ENCODE measurements at places on chromosomes 12 and 14.

DNA sequence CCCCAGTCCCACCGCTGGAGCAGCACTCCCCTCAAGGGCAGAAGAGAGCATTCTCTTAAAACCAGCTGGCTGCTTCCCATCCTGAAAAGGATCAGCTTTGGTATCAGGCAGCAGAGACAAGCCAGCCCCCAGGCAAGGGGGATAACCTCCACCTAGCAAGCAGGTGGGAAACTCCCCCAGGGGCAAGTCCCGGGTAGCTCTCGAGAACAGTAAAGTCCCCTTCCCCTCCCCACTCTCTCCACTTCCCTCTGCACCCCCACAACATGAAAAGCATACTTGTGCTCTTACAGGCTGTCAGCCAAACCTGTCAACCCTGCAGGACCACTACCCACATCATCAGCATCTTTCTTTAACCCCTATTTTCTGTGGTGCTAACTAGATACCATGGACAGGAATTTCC lies 254.0 kb downstream of the NTF3 start:
- no peak for DNase-seq

- no peak for DNase-seq
These were observed 9.2 kb downstream of the ASCL4 start for GRCh38 chr12:107783406-107784376.

DNA sequence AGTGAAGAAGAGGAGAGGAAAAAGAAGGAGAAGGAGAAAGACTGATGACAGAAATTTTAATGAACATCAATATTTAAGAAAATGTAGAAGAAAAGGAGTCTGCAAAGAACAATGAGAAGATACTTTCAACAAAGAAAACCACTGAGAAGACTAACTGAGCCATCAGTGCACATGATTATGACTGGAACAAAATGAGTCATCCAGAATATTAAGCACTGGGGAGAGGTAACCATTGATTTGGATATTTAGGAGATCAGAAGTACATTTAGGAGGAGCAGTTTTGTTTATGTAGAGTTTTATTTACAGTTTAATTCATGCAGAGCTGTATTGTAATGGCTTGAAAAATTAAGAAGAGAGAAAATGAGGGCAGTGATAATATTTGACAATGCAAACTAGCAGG lies 159.1 kb downstream of the C12orf50 start:
- no peak for DNase-seq

- no peak for DNase-seq
These were observed 54.2 kb upstream of the CERS5 start for GRCh38 chr12:50221228-50222008.

DNA sequence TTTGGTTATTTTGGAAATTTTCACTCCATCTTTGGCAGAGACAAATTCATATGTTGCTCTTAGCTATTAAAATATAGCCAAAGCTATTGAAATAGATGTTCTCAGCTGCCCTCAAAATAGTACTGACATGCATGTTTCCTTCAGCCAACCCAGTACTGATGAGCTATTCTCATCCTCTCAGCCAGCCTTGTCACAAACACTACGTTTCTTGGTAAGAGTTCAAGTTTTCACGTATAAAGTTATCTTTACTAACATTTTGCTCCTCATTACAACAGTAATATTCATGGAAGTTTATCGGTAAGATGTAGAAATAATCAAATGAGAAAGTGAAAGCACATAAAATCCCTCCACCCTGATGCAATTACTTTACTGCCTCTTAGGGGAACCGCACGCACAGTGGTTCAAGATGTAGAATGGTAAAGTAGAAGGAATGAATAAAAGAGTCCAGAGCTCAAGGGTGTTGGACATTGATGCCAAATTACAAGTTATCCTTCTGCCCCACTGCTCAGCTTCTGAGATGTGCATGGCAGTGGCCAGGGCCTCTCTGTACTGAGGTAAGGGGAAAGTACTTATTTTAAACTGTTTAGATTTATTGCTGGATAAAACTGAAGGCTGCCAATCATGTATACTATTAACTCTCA lies 20.7 kb downstream of the GCH1 start:
- DNase-seq, result peak; percentile 16

- DNase-seq, result no peak
These were observed 147.6 kb upstream of the FKBP4 start for GRCh38 chr12:2647186-2647585.

- DNase-seq, result no peak
These were observed 83.5 kb downstream of the PTPRR start for GRCh38 chr12:70837026-70837425.

GRCh38 chr14:61421212-61421923 lies 100.0 kb downstream of the PRKCH start:
- DNase-seq, result no peak

- DNase-seq, result no peak
These were observed 127.5 kb downstream of the MED13L start for GRCh38 chr12:116150001-116150400.

GRCh38 chr12:7512553-7512952 lies 9.0 kb upstream of the CD163 start:
- no peak for DNase-seq

GRCh38 chr12:116113398-116114130 lies 163.9 kb downstream of the MED13L start:
- DNase-seq, result no peak

DNA sequence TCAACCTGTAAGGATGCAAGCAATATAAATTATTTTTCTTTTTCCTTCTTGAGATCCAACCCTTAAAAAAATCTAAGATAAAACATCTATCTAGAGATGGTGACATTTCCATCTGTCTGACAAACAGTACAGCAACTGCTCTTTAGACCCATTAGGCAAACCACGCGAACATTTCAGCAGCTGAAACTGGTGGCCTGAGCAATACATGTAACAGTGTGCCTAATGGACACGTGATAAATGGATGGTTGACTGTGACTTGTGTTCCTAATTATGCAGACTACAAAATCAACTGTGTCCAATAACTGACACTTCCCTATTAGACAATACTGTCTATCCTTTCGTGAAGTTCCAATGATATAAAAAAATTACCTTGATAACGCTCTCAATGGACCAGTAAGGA lies 18.9 kb downstream of the E2F7 start:
- no peak for DNase-seq

GRCh38 chr14:32724867-32725471 lies 213.7 kb upstream of the NPAS3 start:
- no peak for DNase-seq

- DNase-seq, result peak; percentile 61
These were observed 335.6 kb downstream of the TMEM121 start for GRCh38 chr14:105861985-105862465.

DNA sequence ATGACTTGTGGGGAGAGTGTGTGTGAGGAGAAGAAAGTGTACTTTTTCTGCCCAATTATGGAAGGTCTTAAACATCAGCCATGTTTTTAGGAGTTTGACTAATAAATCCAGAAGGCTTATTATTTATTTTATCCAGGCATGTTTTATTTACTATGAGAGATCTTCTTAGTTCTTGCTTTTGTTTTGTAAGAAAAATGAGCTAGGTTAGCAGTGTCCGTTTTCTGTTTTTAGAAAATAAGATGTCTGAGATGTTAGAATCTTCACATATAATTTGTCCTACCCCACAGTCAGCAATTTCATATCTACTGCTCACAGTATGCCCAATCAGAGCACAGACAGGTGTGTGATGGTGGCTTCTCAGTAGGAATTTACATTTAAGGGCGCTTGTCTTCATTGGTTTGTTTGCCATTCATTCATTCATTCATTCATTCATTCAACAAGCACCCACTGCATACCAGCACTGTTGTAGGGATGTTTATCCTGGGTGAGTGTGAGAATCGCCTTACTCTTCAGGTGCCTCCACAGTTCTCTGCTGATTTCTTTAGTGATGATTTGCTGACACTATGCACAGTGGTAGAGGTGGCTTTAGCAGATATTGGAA lies 83.2 kb downstream of the CRADD start:
- DNase-seq, result no peak

DNA sequence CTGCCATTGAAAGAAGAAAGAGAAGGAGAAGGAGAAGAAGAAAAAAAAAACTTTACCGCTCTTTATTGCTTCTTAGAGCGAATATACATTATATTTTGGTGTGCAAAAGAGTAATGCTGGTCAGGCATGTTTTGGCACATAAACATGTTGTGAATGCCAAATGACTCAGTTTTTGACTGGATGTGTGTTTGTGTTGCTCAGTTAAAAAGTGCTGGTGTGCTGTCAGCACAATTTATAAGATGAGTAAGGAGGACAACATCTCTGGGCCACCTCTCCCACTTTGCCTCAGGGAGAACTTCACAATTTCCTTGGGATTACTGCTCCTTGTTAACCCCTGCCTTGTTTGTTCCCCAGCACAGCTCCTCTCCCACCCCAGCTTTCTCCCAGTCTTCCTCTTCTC lies 584.8 kb downstream of the ETNK1 start:
- no peak for DNase-seq

DNA sequence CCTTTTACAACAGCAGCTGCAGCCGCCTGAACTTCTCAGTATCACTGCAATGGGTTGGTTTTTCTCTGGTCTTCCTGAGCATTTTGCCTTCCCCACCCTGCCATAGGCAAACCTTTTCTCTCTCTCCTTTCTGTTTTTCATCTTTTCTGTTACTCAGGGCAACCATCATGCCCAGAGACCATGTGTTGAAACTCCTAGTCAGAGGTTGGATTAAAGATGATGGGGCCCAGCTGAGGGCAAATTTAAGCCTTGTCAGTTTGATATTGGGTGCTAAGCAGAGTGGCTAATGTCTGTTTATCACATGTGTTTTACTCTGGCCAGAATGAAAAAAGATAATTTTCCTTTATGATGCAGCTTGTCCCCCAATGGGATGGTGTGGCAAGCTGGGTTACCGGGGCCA lies 107.9 kb upstream of the PMCH start:
- no peak for DNase-seq

DNA sequence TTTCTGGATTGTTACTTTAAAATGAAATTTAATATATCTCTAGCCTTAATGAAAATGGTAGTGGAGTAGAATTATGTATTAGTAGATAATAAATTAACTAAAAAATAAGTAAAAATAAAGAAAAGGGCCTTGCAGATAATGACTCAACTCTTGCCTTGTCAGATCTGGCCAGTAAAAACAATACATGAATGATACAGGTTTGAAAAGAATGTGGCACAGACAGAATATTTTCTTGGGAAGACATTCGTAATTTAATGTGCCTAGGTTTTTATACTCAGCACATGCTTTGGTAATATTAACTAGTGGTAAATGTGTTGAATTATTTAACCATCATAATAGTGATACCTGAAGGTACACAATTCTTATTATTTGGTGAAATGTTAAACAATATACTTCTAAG lies 28.3 kb downstream of the ATF7IP start:
- DNase-seq, result no peak

GRCh38 chr12:122137229-122137628 lies 36.8 kb downstream of the IL31 start:
- DNase-seq, result no peak

DNA sequence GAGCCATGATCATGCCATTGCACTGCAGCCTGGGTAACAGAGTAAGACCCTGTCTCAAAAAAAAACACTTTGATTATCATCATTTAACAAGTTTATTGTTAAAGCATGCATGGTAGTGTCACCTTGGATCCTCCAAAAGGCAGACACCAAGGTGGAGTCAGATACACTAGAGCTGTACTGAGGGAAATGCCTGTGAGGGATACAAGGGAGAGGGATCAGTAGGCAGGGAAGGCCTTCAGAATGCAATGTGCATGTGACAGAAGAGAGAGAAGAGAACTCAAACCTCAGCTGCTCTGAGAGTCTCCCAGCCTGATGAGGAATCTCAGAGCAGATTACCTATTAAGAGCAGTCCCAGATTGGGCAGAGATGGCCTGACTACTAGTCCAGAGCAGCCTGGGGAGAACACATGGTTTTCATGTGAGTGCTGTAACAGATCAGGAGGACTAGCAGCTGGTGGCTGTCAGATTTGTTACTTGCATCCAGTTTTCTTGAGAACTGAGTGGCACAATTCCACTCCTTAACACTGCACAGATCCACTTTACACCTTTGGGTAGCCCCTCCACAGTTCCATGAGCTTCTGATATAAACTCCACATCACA lies 38.0 kb upstream of the A2ML1 start:
- no peak for DNase-seq

DNA sequence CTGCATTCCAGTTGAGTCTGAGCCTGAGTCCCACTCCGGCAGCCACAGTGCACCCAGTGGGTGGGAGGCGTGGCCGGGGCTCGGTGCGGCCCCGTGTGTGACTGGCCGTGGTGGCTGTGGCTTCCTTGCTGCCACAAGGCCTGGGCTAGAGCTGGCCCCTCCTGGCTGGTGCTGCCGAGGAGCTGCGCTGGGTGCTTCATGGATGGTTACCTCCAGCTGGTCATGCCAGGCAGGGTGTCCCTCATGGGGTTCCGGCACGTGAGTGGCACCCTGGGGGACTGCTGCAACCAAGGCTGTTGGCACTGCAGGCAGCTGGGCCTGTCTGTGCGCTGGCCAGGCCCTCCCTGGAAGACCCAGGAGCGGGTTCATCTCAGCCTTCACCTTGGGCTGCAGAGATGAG lies 62.7 kb downstream of the KIF26A start:
- DNase-seq, result no peak

- no peak for DNase-seq
These were observed 121.7 kb downstream of the CCER1 start for GRCh38 chr12:90833228-90833627.

DNA sequence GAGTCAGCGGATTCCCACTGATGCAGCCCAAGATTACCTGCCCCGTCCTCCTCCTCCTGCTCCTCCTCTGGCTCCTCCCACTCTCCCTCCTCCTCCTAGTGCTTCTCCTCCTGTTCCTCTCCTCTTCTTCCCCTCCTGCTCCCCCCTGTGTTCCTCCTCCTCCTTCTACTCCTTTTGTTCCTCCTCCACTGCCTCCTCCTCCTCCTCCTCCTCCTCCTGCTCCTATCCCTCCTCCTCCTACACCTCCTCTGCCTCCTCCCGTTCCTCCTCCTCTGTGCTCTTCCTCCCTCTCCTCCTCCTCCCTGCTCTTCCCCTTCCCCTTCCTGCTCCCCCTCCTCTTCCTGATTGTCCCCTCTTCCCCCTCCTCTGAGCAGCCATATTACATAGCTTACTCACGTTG lies 141.3 kb downstream of the CACNA1C start:
- DNase-seq, result no peak

DNA sequence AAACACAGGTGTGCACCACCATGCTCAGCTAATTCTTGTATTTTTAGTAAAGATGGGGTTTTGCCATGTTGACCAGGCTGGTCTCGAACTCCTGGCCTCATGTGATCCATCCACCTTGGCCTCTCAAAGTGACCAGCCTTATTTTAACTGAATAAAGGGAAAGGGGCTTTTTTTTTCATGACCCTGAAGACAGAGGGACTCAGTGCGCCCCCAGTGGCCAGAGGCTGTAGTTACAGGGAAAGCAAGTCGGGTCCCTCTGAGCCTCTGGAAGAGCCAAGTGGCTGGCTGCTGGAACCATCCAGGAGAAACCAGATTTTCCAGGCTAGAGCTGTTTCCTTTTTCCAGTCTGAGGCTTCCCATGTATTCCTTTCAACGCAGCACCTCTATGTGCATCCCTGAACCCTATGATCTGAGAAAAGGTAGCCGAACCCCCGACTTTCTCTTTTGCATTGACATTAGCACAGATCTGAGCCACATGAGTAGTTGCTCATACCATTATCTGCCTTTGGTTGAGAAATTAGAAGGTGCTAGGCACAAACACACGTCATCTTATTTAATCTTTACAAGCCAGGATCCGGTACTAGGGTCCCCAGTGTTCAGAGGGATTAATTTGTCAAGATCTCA lies 342.7 kb downstream of the CACNA1C start:
- DNase-seq, result peak; percentile 20

- no peak for DNase-seq
These were observed 193.4 kb downstream of the ERC1 start for GRCh38 chr12:1184402-1184801.

All from stimulated activated naive CD8-positive, alpha-beta T cell treated with anti-CD3 and anti-CD28 coated beads, Interleukin-15, amount 100 ng/mL, for 72 hours (primary cell).